Keratinocyte (primary cell): ENCODE measurements at places on chromosomes 6 and 20.

DNA sequence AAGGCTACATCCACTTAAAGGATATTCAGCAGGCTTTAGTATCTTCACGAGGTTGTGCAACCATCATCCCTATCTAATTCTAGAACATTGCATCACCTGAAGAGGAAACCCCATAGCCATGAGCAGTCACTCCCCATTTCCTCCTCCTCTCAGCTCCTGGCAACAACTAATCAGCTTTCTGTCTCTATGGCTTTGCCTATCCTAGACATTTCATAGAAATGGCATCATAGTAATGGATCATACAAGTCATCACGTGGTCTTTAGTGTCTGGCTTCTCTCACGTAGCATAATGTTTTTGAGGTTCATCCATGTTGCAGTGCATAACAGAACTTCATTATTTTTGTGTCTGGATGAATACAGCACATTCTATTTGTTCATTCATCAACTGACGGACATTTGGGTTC lies 20.5 kb downstream of the SNAI1 start:
- no peak overlapping the region for H3K27ac ChIP-seq
- DNase-seq, result no peak
- no peaks in the 10 kb centered on the region for H3K4me1 ChIP-seq
- no peaks in the 10 kb centered on the region for H3K27me3 ChIP-seq

GRCh38 chr6:27650620-27651370 lies 177.9 kb upstream of the ZNF184 start:
- no peaks in the 10 kb centered on the region for H3K27me3 ChIP-seq
- no peaks in the 10 kb centered on the region for H3K4me1 ChIP-seq
- H3K4me3 ChIP-seq, result peak overlapping the region; percentile 34
- H3K27ac ChIP-seq, result no peak overlapping the region

GRCh38 chr6:63582579-63583231 lies 10.4 kb downstream of the LOC128125822 start:
- no peaks in the 10 kb centered on the region for H3K27me3 ChIP-seq
- no peak for DNase-seq
- peaks cover 13% of the 10 kb centered on the region for H3K36me3 ChIP-seq
- no peaks in the 10 kb centered on the region for H3K4me1 ChIP-seq
- H3K27ac ChIP-seq, result no peak overlapping the region

GRCh38 chr6:156848533-156848932 lies 71.4 kb downstream of the ARID1B start:
- H3K27ac ChIP-seq, result no peak overlapping the region
- DNase-seq, result no peak
- no peaks in the 10 kb centered on the region for H3K36me3 ChIP-seq

- H3K27me3 ChIP-seq, result no peaks in the 10 kb centered on the region
- H3K4me1 ChIP-seq, result no peaks in the 10 kb centered on the region
- no peak overlapping the region for H3K27ac ChIP-seq
- no peak overlapping the region for H3K4me3 ChIP-seq
Observed at GRCh38 chr6:34527751-34528670, 28.1 kb downstream of the SPDEF start.

- H3K4me3 ChIP-seq, result no peak overlapping the region
- DNase-seq, result no peak
- H3K4me1 ChIP-seq, result peaks cover 33% of the 10 kb centered on the region
- no peaks in the 10 kb centered on the region for H3K36me3 ChIP-seq
- no peaks in the 10 kb centered on the region for H3K27me3 ChIP-seq
Observed at GRCh38 chr20:4160761-4161305, 145.5 kb upstream of the RNF24 start.

GRCh38 chr6:13044896-13045295 lies 283.4 kb downstream of the TBC1D7 start:
- H3K27me3 ChIP-seq, result no peaks in the 10 kb centered on the region
- peak overlapping the region; percentile 1 for H3K4me3 ChIP-seq
- no peak for DNase-seq
- peak overlapping the region; percentile 32 for H3K27ac ChIP-seq

GRCh38 chr20:23697947-23698346 lies 9.1 kb upstream of the CST4 start:
- no peak for DNase-seq
- no peaks in the 10 kb centered on the region for H3K27me3 ChIP-seq
- no peak overlapping the region for H3K27ac ChIP-seq
- no peaks in the 10 kb centered on the region for H3K4me1 ChIP-seq

- H3K4me3 ChIP-seq, result no peak overlapping the region
- no peaks in the 10 kb centered on the region for H3K27me3 ChIP-seq
- H3K4me1 ChIP-seq, result no peaks in the 10 kb centered on the region
- no peak overlapping the region for H3K27ac ChIP-seq
Observed at GRCh38 chr6:126429866-126430265, 90.0 kb downstream of the CENPW start.

- no peaks in the 10 kb centered on the region for H3K4me1 ChIP-seq
- no peaks in the 10 kb centered on the region for H3K36me3 ChIP-seq
- H3K27me3 ChIP-seq, result no peaks in the 10 kb centered on the region
- no peak overlapping the region for H3K4me3 ChIP-seq
Observed at GRCh38 chr6:128836761-128837160, 46.2 kb upstream of the LAMA2 start.

- H3K4me3 ChIP-seq, result no peak overlapping the region
- no peaks in the 10 kb centered on the region for H3K36me3 ChIP-seq
- H3K27ac ChIP-seq, result no peak overlapping the region
- no peak for DNase-seq
Observed at GRCh38 chr20:58808271-58809046, 42.2 kb downstream of the GNAS-AS1 start.

- H3K36me3 ChIP-seq, result no peaks in the 10 kb centered on the region
- no peak overlapping the region for H3K4me3 ChIP-seq
- no peaks in the 10 kb centered on the region for H3K4me1 ChIP-seq
- no peak for DNase-seq
Observed at GRCh38 chr6:14583826-14584225, 466.3 kb downstream of the CD83 start.

GRCh38 chr6:45491048-45491735 lies 113.5 kb upstream of the SUPT3H start:
- no peak for DNase-seq
- no peaks in the 10 kb centered on the region for H3K36me3 ChIP-seq
- no peaks in the 10 kb centered on the region for H3K27me3 ChIP-seq
- no peak overlapping the region for H3K4me3 ChIP-seq

DNA sequence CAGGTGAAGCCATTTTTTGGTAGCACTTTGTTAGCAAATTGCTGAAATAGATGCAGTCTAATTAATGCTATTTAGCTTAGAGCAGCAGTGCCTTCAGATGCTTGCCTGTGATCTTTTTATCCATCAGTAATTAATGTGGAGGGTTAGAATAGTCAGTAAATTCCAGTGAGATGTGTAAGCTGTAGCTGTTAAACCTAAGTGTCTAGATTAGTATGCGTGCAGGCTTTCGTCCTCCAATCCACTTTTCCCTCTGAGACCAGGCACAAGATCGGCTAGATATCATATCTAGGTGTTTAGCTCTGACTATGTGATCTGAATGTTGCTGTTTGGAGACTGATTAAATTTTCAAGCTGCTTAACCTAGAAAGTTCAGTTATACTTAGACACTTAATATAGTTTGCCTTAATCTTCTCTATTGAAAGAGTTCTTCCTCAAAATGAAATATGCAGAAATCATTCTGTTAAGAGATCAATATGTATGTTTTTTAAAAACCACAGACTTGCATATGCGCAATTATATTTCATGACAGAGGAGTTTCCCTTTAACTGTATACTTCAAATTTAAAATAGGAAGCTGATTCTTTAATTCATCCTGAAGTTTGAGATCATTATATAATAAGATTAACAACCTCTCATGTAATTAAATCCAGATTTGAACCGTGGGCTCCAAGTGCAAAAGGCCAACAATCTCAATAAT lies 41.2 kb downstream of the XRN2 start:
- H3K4me1 ChIP-seq, result no peaks in the 10 kb centered on the region
- H3K27ac ChIP-seq, result no peak overlapping the region
- H3K4me3 ChIP-seq, result no peak overlapping the region
- H3K36me3 ChIP-seq, result peaks cover 11% of the 10 kb centered on the region

- H3K27ac ChIP-seq, result no peak overlapping the region
- H3K4me1 ChIP-seq, result peaks cover 16% of the 10 kb centered on the region
- no peaks in the 10 kb centered on the region for H3K27me3 ChIP-seq
- no peak for DNase-seq
- H3K36me3 ChIP-seq, result no peaks in the 10 kb centered on the region
Observed at GRCh38 chr20:5663396-5663795, 86.8 kb upstream of the SHLD1 start.

DNA sequence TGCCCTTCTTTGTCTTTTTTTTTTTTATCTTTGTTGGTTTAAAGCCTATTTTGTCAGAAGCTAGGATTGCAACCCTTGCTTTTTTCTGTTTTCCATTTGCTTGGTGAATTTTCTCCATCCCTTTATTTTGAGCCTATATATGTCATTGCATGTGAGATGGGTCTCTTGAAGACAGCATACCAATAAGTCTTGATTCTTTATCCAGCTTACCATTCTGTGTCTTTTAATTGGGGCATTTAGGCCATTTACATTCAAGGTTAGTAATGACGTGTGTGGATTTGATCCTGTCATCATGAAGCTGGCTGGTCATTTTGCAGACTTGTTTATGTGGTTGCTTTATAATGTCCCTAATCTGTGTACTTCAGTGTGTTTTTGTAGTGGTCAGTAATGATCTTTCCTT lies 9.5 kb upstream of the TSPYL4 start:
- no peak overlapping the region for H3K4me3 ChIP-seq
- peaks cover 15% of the 10 kb centered on the region for H3K4me1 ChIP-seq
- no peak overlapping the region for H3K27ac ChIP-seq
- no peaks in the 10 kb centered on the region for H3K27me3 ChIP-seq

- no peaks in the 10 kb centered on the region for H3K4me1 ChIP-seq
- no peak overlapping the region for H3K4me3 ChIP-seq
- H3K27ac ChIP-seq, result no peak overlapping the region
- DNase-seq, result no peak
- no peaks in the 10 kb centered on the region for H3K27me3 ChIP-seq
- no peaks in the 10 kb centered on the region for H3K36me3 ChIP-seq
Observed at GRCh38 chr6:69164564-69165229, 529.6 kb downstream of the ADGRB3 start.

DNA sequence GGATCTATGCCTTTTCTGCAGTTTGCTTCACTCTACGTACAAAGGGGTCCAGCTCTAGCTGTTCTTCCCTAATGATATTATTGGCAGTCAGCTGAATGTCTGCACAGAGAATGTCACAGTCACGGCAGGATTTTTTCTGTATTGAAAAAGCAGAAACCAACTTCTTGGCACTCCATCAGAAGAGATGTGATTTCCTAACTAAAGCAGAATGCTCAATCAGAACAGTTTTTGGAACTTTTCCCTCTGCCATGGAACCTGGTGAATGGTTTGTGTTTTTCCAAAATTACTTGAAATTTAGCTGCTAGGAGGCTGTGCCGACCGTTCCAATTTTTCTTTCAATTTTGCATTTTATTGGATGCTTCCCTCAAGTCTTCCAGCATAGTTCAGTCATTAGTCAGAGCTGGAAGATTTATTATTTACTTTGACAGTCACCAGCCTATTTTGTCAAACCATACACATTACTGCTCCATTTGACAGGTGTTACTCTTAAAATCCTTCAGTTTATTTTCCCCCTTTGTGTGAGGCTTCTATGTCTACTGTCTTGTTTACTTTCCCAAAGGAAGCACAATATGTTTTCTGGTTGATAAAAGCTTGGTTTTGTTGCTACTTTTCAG lies 259.6 kb upstream of the EPHA7 start:
- no peaks in the 10 kb centered on the region for H3K27me3 ChIP-seq
- H3K36me3 ChIP-seq, result no peaks in the 10 kb centered on the region
- H3K27ac ChIP-seq, result no peak overlapping the region
- no peak for DNase-seq
- no peaks in the 10 kb centered on the region for H3K4me1 ChIP-seq
- no peak overlapping the region for H3K4me3 ChIP-seq

DNA sequence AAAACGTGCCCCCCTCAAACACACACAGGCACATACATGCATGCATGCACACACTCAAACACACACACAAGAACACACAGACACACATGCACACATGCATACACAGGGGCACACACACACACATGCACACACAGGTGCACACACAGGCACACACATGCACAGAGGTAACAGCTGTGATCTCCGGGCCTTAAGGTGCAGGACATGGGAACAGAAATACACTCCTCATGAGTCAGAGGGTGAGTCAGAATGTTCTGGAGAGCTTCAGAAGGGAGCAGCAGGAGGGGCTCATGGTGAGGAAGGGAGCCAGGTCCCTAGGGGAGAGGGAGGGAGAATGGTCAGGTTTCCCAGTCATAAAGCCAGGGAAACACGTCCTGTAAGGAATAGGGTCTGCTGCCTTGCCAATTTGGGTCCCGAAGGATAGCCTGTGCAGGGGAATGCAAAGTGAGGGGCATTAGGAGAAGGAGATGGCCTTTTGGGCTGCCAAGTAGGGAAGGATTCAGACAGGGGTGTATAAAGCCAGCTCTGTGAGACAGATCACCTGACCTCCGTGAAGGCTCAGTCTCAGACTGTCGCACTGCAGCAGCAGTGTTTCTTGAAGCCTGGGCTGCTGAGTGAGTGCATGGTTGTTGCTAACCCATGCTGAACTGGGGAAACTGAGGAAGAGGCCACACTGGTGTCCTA lies 123.9 kb downstream of the MAFB start:
- H3K27ac ChIP-seq, result peak overlapping the region; percentile 44
- H3K36me3 ChIP-seq, result no peaks in the 10 kb centered on the region
- no peak overlapping the region for H3K4me3 ChIP-seq
- peaks cover 39% of the 10 kb centered on the region for H3K4me1 ChIP-seq
- peak; percentile 87 for DNase-seq
- no peaks in the 10 kb centered on the region for H3K27me3 ChIP-seq

DNA sequence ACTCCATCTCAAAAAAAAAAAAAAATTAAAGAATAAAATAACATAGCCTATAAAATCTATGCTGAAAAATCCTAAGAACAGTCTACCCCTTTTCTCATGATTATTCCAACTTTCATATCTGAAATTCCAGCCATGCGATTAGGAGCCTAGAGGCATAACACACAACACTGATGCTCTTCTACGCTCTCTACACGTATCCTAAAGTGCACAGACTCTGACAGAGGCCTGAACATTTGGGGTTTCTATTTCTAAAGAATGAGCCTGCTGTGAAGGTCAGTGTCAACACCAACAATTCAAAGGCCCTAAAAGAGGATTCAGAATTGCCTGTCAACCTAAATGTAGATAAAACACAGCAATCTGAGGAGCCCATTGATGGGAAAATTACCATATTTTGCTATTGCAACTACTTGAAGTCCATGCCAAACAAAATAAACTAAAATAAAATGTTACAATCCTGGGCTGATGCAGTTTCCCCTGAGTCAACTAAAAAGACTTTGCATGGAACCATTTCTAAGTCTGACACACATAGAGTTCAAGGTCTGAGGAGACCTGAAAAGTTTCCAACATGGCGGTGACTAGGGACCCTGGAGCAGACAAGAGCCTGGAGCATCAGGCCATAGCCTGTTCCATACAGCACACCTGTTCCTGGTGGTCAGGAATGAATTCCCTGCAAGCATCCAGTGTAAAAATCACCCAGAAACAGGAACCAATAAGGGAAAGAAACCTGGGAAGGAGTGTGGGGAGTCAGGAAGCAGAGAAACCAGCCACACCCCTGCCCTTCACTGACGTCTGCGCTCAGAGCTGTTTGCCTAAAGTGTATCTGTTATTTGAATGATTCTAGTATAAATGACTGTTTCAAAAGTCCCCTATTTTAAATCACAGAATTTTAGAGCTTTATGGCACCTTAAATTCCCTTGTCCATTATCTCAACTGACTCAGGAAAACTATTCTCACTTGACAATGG lies 11.8 kb downstream of the NINL start:
- no peaks in the 10 kb centered on the region for H3K27me3 ChIP-seq
- H3K27ac ChIP-seq, result no peak overlapping the region
- no peaks in the 10 kb centered on the region for H3K4me1 ChIP-seq
- no peak overlapping the region for H3K4me3 ChIP-seq
